ENCODE measurements at places on chromosomes 4 and X.
A peak's percentile ranks its signal among the peaks of the same experiment; 100 is the strongest.

- no peak for ATAC-seq
These were observed 16.7 kb downstream of the IL21 start for GRCh38 chr4:122604146-122604545.

DNA sequence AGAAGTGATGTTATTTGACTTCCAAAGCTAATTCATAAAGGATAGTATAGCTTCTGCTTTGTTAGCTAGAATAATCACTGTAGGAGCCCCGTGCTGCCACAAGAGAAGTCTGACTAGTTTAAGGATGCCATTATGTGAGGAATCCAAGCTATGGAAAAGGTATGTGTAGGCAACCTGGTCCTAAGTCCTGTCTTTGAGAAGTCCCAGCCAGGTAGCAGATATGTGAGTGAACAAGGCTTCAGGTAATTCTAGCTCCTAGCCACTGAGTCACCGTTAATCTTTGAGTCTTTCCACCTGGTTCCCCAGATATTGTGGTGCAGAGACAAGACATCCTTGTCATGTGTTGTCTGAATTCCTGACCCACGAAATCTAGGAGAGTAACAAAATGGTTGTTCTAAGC, 55.5 kb downstream of the BMP3 start:
- ATAC-seq: no peak

- ATAC-seq: no peak
These were observed 280.5 kb downstream of the TLL1 start for GRCh38 chr4:166153548-166153947.

GRCh38 chrX:13994536-13995080, 35.1 kb downstream of the GEMIN8 start:
- ATAC-seq: no peak

DNA sequence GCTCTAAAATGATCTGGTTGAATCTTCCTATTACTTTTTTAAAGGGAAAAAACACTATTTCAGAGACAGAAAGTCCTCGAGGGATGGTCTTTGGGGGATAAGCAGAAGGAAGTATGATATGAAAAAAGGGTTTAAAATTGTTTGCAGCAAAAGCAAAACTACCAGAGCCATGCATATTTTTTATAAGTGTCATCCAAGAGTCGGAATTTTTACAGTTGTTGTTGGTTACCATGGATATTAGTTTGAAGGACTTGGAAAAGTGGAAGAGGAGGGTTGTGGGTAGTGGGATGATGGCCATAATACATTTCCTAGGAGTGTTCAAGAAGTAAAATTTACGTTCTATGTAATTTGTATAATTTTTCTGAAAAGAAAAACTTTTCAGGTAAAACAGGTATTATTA, 134.4 kb downstream of the PCDH7 start:
- no peak for ATAC-seq

- ATAC-seq: no peak
These were observed 23.3 kb downstream of the UCHL1 start for GRCh38 chr4:41280010-41280409.

DNA sequence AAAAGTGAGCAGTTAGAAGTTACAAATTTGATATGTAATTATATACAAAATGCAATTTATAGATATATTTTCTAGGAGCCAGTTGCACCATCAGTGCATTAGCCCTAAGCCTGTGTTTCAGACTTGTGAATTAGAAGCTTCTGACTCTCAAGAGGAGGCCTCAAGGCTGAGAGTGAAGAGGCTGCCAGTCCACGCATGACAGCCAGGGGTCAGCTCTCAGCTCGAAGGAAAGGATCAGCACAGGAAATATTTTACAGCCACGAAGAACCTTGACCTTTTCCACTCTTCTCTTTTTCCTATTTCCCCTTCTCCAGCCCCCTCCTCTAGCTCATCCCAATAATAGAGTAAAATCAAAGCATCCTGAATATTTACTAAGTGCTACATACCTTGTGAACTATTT, 642.4 kb downstream of the TRIML1 start:
- ATAC-seq: no peak

DNA sequence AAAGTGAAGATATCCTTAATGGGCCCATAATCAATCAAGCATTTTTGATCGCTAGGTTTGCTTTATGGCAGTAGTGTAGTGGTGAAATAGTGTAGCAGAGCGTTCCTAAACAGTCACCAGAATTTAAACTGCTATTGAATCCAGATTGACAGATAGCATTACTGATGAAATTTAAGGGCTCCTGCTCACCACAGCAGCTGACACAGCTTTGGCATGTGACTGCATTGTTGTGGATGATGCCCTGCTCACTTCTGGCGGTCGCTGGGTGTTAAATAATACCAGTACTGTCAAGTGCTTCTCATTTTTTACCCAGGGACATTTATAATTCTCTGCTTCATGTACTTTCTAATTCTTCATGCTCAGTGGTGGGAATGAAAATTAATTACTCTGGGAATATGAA, 102.0 kb upstream of the ARHGAP24 start:
- no peak for ATAC-seq

DNA sequence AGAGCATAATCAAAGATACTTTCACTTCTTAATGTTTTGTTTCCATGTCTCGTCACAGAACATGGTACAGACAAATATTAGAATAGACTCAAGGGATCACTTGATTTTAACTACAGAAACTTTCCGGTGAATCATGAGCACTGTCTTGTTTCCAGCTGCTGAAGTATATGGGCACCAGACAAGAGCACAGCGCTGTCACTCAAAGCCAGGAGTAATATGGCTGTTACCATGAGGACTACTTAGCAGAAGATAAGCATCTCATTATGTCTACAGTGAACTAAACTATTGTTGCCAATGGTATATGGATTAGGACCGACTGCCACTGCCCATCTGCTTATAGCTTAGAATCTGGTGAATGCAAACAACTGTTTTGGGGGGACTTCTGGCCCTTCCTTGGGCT, 34.3 kb downstream of the MECP2 start:
- ATAC-seq: peak; percentile 56

DNA sequence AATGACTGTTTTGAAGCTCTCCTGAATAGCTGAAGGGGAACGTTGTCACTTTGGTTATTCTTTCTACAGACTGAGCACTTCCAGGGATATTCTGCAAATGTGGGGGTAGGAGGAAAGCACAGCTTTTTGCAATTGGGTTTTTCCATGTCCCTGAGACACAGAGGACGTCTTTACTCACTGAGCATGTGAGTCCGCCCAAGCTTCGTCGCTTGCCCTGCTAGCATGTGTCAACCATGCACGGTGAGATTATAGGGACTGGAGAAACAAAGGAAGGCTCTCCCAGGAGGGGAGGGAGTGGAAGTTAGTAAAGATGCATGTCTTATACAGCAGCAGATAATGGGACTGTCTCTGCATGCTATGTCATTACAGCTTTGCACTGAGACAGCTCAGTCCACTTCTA, 111.5 kb upstream of the SFRP2 start:
- no peak for ATAC-seq

GRCh38 chr4:10891866-10892265, 207.3 kb upstream of the CLNK start:
- ATAC-seq: no peak

GRCh38 chr4:69823481-69824186, 36.3 kb downstream of the SULT1E1 start:
- ATAC-seq: peak; percentile 44

DNA sequence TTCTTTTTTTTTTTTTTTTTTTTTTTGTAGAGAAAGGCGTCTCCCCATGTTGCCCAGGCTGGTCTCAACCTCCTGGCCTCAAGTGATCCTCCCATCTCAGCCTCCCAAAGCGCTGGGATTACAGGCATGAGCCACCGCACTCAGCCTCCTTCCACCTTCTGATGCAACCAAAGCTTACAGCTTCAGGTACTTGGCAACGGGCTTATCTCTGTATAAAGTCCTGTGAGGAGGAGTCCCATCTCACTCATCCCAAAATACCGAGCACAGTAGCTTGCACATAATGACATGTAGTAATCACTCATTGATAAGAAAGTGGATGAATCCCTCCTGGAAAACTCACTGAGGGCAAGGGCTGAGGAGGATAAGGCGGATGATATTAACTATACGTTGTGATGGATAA, 19.1 kb downstream of the IRF2 start:
- no peak for ATAC-seq

- no peak for ATAC-seq
These were observed 40.7 kb downstream of the TEC start for GRCh38 chr4:48228949-48229348.

DNA sequence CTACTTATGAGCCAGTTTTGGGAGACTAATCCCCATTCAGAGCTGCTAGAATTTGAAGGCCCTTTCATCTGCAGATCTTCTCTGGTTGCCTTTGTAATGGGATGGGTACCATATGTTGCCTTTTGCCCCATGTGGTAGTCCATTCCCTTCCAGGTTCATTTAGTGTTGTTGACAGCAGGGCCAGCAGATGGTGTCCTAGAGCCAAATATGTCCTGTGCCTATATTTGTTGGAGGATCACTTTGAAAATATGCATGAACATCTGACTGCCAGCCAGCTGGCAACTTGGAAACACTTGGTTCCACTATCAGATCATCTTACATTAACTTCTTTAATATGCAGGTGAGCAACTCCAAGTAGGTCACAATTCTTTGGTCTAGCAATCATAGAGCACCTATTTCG, 30.4 kb downstream of the CFAP299 start:
- ATAC-seq: peak; percentile 47

DNA sequence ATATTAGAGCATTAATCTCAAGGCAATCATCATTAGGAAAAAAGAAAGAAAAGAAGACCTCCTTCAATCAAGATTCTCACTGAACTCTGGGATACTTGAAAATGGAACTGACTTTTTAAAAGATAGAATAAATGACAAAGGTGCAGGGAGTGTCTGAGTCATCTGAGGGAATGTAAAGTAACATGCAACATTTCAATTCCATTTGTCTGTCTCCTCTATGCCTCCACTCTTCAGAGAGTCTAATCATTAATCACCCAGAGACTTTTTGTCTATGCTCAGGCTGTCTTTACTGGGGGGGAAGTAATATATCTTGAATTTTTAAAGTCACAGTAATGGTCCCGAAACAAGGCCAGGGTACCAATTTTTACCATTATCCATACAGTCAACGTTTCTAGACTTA, 55.0 kb upstream of the PACRGL start:
- ATAC-seq: no peak

DNA sequence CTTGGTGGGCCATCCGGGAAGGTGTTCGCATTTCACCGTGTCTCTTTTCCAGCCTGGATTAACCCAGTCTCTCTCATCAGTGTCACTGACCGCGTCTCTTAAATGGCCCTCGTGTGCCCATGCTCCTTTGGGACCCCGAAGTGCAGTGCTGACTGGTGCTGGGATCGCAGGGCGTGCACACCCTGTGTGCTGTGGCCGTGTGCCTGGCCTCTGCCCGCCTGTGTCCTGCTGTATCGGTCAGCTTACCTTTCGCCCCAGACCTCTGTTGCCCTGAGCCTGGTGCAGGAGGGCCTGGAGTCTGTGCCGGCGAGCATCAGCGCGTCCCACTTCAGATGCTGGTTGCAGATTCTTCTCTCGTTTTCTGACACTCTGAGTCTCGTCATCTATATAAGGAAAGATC, 68.3 kb upstream of the HGFAC start:
- no peak for ATAC-seq

DNA sequence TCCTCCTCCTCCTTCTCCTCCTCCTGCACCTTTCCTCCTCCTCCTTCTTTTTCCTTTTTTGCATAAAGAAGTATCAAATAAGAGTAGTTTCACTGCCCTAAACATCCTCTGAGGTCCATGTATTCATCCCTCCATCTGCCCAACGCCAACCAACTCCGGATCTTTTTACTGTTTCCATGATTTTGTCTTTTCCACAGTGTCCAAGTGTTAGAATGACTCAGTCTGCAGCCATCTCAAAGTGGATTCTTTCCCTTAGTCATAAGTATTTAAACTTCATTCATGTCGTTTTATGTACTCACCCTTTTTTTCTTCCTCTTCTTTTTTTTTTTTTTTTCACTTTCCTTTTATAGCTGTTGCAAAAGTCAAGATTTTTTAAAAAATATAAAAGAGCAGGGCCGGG, 12.9 kb downstream of the CSF2RA start:
- ATAC-seq: no peak

DNA sequence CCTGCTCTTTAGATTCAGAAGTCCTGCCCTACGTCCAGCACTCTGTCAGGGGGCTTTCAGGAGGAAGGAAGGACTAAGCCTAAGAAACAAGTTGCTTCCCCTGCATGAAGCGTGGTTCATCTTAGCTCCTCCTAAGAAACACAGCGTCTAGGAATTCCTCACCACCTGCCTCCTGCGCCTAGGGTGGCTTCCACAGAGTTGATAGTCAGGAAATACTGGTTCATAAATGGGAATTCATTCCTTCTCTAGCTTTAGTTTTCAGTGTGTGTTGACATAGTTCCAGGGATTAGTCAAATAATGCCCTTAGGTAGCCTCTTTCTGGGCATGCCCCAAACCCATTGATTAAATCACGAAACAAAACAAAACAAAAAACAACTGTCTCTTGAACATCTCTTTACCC, 1.7 kb upstream of the MXRA5 start:
- ATAC-seq: no peak

- no peak for ATAC-seq
These were observed 19.2 kb downstream of the YY2 start for GRCh38 chrX:21875013-21875412.

GRCh38 chrX:65985922-65986588, 53.8 kb downstream of the VSIG4 start:
- peak; percentile 100 for ATAC-seq

GRCh38 chr4:12703036-12703435, 781.1 kb downstream of the RAB28 start:
- no peak for ATAC-seq

- peak; percentile 83 for ATAC-seq
These were observed 8.2 kb upstream of the ZRSR2 start for GRCh38 chrX:15781961-15782699.

DNA sequence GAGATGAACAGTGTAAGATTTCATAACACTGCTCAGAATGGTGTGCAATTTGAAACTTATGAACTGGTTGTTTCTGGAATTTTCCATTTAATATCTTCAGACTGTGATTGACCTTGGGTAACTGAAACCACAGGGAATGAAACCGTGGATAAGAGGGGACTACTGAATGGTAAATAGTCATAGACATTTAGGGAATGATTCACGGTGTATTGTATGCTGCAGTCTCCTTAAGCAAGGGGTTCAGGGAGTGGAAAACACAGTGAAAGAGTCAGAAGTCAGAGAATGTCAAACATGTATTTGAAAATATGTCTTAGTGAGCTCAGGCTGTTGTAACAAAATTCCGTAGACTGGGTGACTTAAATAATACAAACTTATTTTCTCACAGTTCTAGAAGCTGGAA, 398.2 kb upstream of the DIPK2B start:
- ATAC-seq: no peak

Data from activated T-helper 17 cell treated with anti-CD3 and anti-CD28 coated beads, Interleukin-2, amount 50 U/mL, for 72 hours (primary cell).